ENCODE measurements at places on chromosomes 12 and 14.

GRCh38 chr12:93698307-93699092 lies 21.3 kb downstream of the CRADD start:
- no peak for DNase-seq

DNA sequence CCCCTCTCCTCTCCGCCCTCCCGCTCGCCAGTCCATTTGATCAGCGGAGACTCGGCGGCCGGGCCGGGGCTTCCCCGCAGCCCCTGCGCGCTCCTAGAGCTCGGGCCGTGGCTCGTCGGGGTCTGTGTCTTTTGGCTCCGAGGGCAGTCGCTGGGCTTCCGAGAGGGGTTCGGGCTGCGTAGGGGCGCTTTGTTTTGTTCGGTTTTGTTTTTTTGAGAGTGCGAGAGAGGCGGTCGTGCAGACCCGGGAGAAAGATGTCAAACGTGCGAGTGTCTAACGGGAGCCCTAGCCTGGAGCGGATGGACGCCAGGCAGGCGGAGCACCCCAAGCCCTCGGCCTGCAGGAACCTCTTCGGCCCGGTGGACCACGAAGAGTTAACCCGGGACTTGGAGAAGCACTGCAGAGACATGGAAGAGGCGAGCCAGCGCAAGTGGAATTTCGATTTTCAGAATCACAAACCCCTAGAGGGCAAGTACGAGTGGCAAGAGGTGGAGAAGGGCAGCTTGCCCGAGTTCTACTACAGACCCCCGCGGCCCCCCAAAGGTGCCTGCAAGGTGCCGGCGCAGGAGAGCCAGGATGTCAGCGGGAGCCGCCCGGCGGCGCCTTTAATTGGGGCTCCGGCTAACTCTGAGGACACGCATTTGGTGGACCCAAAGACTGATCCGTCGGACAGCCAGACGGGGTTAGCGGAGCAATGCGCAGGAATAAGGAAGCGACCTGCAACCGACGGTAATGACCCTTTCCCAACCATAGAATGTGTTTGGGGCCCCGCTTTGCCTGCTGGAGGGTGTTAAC lies 615 bp downstream of the CDKN1B start:
- DNase-seq = no peak

- DNase-seq = no peak
Observed at GRCh38 chr12:105409279-105409678, 78.8 kb downstream of the C12orf75 start.

GRCh38 chr12:6635856-6636531 lies at the start of gene LPAR5:
Gene LPAR5 (minus strand): TSS chr12:6635959. CDS start chr12:6621248, 14,711 bp downstream.
- no peak for DNase-seq

DNA sequence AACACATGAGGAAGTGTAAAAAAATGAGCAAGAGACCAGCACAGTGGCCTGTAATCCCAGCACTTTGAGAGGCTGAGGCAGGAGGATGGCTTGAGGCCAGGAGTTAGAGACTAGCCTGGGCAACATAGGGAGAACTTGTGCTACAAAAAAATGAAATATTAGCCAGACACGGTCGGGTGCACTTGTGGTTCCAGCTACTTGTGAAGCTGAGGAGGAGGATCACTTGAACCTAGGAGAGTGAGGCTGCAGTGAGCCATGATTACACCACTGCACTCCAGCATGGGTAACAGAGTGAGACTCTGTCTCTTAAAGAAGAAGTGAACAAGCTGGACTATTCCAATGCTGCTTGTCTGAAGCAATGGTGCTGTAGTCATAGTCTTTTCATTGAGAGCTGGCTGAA lies 36.3 kb upstream of the MAP3K9 start:
- no peak for DNase-seq

All from cortex of kidney (tissue), 1 donor.